ENCODE measurements at places on chromosomes 5 and 9. TPM values are rescaled to one million over a fixed set of nuclear protein-coding genes. Genes with fewer than 3 reads are reported as not detected.

DNA sequence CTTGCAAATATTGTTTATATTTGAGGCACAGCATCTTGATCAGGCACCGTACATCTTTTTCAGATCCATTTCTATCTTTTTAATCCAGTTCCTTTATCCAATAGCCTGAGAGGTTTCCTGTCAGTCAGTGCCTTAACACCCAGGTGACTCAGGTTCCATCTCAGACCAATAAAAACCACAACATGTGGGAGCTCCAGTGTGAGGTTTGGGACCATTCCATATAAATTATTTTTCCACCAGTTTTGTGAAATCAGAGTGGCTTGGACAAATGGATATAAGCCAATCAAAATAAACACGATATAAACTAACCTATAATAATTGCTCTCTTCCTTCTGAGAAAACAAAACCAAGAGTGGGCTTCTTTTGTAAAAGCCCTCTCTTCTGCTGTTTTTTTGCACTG lies 351.3 kb downstream of the NTRK2 start:
- no peak for DNase-seq

- DNase-seq = no peak
Measured at GRCh38 chr9:130159057-130159456, 13.1 kb upstream of the NCS1 start.

GRCh38 chr5:15191012-15191411 lies 309.0 kb upstream of the FBXL7 start:
- no peak for DNase-seq

DNA sequence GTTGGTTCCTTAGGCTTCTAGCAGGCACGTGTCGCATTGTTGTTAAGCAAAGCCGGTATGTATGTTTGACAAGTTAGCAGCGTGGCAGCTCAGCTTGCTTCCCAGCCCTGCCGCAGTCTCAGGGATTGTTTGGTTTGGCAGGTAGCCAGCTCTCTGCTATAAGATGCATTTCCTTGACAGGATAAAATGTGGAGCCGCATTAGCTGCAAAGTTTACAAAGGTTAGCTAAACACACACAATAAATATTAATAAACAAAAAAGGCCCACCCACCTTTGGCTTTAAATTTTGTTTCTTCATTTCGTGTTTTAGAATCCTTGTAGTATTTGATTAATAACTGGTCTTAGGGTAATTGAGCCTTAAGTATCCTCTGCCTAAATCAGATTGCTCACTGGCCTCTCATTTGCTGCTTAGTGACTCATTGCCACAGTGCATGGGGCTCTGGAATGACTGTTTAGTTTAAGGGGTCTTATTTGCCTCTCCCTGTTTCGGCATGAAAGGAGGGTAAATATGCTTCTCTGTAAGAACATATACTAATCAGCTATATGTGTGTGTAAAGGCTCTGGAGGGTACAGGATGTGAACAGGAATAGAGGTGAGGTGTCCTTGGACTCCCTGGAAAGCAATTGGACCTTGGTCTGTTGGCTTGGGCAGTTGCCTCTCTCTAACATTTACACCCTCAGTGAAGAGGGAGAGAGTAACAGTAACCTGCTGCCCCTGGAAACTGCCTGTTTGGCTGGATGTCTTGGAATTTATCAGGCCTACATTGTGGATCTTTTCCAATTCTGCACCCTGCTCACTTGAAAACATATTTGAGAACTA lies 122.0 kb downstream of the GDNF start:
- DNase-seq = no peak

GRCh38 chr9:4048441-4048840 lies 251.4 kb downstream of the GLIS3 start:
- DNase-seq = no peak

DNA sequence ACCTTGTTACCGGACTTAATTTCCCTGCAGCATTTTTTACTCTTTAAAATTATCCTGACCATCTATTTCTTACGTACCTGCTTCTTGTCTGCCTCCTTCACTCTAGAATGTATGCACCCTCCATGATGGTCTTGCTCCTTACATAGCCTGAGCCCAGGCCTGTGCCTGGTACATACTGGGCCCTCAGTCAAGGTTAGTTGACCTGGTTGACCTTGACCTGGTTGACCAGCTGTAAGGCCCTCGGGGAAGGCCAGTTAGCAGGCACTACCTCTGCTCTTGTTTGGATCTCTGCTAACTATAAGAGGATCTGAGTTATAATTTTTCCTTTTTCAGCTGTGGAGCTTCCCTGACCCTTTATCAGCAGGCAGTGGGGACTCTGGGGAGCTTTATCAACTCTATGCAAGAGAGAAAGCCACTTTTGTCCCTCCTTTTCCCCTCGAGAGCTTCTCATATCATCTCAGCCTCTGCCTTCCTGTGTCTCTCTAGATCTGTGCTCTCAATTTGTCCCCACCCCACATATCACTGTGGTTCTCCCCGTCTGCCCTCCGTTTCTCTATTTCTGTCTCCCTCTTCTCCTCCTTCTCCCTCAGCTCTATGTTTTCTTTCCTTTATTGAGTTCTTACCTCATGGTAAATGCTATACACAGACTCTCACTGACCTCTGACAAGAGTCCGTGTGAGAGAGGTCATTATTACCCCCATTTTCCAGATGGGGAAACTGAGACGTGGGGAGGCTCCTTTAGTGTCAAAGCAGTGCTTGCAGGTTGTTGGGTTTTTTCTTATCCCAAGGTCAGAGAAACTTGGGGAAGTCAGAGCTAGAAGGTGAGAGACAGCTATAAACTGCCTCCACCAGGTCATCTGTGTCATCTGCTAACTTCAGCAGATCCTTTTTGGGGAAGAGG lies 28.6 kb downstream of the SPRY4 start:
- DNase-seq = no peak

- no peak for DNase-seq
Measured at GRCh38 chr9:118330191-118330986, 626.2 kb downstream of the TLR4 start.

GRCh38 chr5:146541958-146542849 lies 26.2 kb upstream of the GPR151 start:
- DNase-seq = peak; percentile 74

DNA sequence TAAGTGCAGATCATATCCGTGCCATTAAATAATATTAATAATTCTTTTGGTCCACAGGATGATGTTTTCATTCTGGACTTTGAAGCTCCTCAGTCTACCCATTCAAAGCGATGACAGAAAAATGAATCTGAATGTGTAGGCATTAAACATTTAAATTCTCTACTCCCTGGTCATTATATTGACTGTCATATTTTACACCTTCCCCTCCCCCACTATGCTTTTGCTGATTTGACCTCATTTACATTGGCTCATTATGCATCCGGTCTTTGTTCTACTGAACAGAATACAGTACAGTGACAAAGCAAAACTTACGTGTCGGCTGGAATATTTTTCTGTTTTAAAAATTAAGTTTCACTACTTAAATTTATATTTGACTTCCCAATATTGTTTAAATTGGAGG lies 289.7 kb upstream of the TMEM161B start:
- no peak for DNase-seq

- no peak for DNase-seq
Measured at GRCh38 chr5:173524136-173524535, 92.3 kb downstream of the BOD1 start.

- no peak for DNase-seq
Measured at GRCh38 chr5:132758451-132758850, 11.2 kb downstream of the CCNI2 start.

DNA sequence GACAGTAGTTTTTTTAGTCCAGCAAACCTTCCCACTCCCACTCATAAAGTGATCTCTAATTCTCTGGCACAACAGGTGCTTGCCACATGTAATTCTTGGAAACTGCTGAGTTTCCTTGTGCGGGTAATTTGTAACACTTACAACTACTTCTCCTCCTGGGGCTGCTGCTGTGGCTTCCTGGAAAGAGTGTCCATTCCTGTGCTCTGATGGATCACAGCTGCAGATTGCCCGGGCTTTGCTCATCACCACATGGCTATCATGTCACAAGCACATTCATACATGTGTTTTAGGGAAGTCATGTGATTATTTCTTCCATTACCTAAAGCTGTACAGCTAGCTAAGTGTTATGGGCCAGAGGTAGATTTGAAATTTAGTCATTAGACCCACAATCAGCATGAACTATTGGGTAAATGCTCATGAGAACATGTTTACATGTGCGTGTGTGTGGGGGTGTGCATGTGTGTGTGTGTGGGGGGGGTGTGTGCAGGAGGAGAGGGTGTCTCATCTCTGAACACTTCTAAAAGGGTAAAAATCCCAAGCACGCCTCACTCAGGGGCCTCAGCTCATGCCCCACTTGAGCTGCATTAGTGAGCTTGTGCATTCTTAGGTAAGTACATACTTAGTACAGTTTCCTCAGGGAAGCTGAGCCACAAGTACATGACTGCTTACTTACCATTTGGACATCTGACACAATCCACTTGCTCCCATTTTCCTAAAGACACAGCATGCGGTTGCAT lies 118.1 kb upstream of the CCDC112 start:
- no peak for DNase-seq

GRCh38 chr9:89842267-89842768 lies 237.5 kb downstream of the GADD45G start:
- no peak for DNase-seq

- DNase-seq = no peak
Measured at GRCh38 chr9:127142931-127143464, 20.6 kb upstream of the ANGPTL2 start.

GRCh38 chr5:92371889-92372235 lies 988.7 kb upstream of the ARRDC3 start:
- no peak for DNase-seq

GRCh38 chr5:138275379-138275782 lies 960 bp upstream of the GFRA3 start:
- no peak for DNase-seq

DNA sequence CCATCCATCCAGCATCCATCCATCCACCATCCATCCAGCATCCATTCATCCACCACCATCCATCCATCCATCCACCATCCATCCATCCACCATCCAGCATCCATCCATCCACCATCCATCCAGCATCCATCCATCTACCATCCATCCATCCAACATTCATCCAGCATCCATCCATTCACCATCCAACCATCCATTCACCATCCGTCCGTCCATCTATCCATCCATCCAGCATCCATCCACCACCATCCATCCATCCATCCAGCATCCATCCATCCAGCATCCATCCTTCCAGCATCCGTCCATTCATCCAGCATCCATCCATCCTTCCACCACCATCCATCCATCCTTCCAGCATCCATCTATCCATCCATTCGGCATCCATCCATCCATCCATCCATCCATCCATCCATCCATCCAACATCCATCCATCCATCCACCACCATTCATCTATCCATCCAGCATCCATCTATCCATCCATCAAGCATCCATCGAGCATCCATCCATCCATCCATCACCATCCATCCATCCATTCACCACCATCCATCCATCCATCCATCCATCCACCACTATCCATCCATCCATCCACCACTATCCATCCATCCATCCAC lies 32.4 kb upstream of the WDR5 start:
- no peak for DNase-seq

DNA sequence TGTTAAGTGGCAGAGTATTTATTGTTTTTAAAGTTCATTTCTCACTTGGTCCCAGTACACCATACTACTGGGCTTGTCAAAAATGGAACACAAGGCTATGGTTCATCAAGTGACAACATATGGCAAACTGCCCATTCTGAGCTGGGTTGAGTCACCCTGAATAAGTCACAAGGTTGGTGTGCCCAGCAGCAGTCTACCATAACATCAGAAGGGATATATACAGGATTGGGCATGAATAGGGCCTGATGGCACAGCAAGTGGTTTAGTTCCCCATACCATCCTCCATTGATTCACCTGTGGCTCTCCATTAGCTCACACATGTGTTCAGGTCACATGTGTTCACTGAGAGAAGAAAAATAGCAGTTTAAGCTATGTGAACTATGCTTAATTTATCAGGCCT lies 249.8 kb upstream of the PRDM9 start:
- no peak for DNase-seq

- DNase-seq = peak; percentile 2
Measured at GRCh38 chr9:109349421-109349846, 28.6 kb upstream of the EPB41L4B start.

- peak; percentile 32 for DNase-seq
Measured at GRCh38 chr9:121744002-121744686, 92.7 kb downstream of the DAB2IP start.

- no peak for DNase-seq
Measured at GRCh38 chr5:67814569-67815311, 400.8 kb upstream of the PIK3R1 start.

DNA sequence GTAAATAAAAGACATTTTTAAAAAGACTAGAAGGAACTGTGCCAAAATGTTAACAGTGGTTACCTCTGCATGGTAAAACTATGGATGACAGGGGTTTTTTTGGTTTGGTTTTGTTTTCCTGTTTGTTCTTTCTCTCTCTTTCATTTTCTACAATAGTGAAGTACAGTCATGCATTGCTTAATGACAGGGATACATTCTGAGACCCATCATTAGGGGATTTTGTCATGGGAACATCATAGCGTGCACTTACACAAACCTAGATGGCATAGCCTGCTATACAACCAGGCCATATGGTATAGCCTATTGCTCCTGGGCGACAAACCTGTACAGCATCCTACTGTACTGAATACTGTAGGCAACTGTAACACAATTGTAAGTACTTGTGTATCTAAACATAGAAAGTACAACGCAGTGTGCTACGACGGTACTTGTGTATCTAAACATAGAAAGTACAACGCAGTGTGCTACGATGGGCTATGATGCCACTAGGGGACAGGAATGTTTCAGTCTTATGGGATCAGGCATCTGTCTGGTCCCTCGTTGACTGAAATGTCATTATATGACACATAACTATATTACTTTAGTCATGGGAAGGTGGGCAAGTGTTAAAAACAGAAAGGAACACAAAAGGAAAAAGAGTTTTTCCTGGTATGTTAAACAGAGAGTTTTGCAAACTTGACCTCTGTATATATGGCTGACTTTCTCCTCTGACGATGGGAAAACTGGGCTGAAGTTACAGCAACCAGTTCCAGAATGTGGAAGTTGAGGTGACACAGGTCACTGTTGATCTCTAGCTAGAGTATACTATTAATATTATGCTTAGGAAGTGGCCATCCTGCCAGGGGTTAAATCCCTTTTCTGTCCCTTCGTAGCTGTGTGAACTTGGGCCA lies 7.4 kb upstream of the ADAM19 start:
- DNase-seq = no peak

DNA sequence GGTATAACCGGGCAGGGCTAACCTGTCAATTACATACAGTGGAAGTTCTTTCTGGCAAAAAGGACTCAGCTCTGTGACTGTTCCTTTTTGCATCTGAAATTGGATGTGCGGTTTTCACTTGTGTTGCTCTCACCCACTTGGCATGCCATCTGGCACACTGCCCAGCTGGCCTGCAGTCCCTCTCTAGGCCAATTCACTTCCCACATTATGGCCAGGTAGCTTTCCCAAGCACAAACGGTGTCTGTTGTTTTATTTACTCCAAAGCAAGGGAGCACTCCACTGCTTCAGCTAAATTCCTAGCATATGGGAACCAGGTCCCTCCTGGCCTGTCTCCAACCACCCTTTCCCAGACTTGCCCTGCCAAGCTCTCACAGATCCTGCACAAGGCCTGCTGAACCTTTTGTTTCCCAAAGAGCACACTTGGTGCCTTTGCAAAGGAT lies 132.5 kb downstream of the SEMA6A start:
- DNase-seq = no peak

The CCNI2 gene
- total RNA-seq = 0.16 TPM

The CARTPT gene
- not detected for total RNA-seq

The CCL28 gene
- 0.47 TPM for total RNA-seq

The GLDC gene
- total RNA-seq = 10.0 TPM

The LHFPL2 gene
- total RNA-seq = 20.4 TPM

The CCNH gene
- 184 TPM for total RNA-seq

The CCDC180 gene
- total RNA-seq = 8.1 TPM

The CDH9 gene
- 34.2 TPM for total RNA-seq

The LCN10 gene
- total RNA-seq = not detected

The KIF20A gene
- total RNA-seq = 4.1 TPM

The GABRA1 gene
- 18.2 TPM for total RNA-seq

Measured in occipital lobe (tissue), 3 donors.